Fibroblast of the aortic adventitia (primary cell): ENCODE measurements at places on chromosomes 5 and 9.

- peak; percentile 61 for DNase-seq
Observed at GRCh38 chr5:141747152-141748141, 65.4 kb upstream of the ARAP3 start.

DNA sequence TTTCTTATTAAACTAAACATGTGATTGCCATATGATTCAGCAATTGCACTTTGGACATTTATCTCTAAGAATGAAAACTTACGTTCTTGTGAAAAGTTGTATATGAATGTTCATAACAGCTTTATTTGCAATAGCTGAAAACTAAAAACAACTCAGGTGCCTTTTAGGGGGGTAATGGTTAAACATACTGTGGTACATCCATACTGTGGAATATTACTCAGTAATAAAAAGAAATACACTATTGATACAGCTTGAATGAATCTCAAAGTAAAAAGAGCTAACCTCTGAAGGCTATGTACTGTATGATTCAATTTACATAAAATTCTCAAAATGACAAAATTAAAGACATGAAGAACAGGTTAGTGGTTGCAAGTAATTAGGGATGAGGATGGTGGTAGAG, 339.5 kb upstream of the PAPPA start:
- DNase-seq: no peak

DNA sequence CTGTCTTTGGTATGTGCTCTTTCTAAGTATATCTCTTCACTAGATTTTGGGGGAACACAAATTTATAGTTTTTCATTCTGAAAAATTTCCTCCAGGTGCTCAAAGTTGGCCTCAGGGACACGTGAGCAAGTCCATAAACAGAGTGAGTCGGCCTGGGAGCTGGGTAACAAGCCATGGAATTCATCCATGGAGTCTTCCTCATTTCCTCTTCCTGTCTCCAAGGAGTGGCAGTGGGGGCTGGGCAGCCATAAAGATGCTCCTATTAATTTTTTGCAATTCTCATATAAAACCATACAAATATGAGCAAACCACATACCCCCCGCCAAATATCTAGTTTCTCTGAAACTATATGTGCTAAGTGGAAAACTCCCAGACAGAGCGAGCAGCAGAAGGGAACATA, 136.6 kb upstream of the OTULINL start:
- DNase-seq: peak; percentile 53

GRCh38 chr5:10533226-10533625, 30.6 kb upstream of the ANKRD33B start:
- DNase-seq: no peak

DNA sequence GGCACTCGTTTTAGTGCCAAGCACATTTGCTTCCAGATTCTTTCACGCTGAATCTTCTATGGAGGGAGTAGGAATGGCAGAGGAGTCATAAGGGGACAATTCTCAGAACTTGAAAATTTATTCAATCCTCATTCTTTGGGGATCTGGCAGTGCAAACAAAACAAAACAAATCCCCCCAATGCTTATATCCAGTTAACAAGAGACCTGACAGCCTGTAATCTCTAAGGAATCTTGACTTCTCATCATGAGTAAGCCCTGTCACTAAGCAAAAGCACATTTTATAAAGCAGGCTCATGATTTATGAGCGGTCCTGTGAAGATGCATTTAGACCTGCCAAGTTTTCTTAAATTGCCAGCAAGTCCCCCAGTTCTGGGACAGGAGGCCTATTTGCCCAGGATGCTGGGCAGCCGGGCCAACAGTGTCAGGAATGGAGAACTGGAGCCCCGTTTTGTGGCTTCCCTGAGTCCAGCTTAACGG, 513.9 kb downstream of the CTNND2 start:
- DNase-seq: no peak

GRCh38 chr5:175544586-175544985, 66.2 kb downstream of the SFXN1 start:
- DNase-seq: no peak

DNA sequence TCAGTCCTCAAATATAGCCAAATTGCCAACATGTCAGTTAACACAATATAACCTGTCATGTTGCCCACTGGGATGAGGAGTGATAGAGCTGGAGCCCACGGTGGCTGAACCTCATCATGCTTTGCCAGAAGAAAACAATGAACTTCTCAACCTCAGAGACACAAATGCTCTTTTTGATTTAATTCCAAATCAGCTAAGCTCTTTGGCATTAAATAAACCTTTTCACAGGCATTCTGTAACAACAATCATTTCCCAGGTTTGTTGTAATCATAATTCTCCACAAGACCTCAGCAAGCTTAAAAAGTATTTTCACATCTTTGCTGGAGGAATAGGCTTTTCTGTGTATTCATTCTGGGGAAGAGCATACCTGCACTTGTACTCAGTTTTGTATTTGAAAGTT, 830.9 kb downstream of the MAT2B start:
- peak; percentile 63 for DNase-seq

- no peak for DNase-seq
Observed at GRCh38 chr9:99868845-99869244, 37.6 kb upstream of the STX17 start.

DNA sequence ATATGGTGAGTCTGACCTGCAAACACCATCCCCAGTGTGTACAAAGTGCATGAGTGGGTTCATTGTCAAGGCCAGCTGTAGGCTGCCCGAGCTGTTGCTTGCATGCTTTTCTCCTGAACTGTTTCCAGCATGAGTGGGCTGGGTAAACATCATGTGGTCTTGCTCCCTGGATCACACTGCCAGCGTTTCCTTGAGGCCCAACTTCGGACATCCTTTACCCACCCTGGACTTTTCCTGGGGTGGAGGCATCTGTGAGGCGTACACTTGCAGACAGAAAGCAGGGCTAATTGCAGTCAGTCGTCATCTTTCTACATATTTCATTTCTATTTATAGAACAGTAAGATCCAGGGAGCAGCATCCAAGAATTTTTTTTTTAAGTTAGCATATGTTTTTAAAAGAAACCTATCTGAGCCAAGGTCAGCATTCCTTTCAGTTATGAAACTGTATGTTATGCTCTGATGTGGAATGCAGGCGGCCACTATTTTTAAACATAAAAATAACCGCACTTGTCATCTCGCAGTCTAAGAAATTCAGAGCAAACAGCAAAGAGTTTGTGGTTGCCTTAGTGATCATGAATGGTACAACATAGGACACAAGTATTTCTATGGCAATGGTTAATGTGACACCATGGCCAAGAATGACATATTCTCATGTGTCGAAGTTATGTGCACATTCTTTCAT, 106.5 kb upstream of the DMRT1 start:
- peak; percentile 98 for DNase-seq

GRCh38 chr5:80409367-80409966, 1.6 kb downstream of the ZFYVE16 start:
- peak; percentile 16 for DNase-seq

- peak; percentile 83 for DNase-seq
Observed at GRCh38 chr9:82202808-82203207, 214.2 kb downstream of the SPATA31D1 start.

- DNase-seq: no peak
Observed at GRCh38 chr9:87803623-87804345, 77.9 kb downstream of the CTSL start.

- DNase-seq: peak; percentile 68
Observed at GRCh38 chr5:145157841-145158240, 677.3 kb downstream of the PRELID2 start.
